NCI-H345 (cell line): ENCODE measurements at places on chromosomes 2 and 18.
A peak's percentile ranks its signal among the peaks of the same experiment; 100 is the strongest.

- DNase-seq: no peak
Measured at GRCh38 chr2:113895301-113895700, 5.4 kb downstream of the ACTR3 start.

DNA sequence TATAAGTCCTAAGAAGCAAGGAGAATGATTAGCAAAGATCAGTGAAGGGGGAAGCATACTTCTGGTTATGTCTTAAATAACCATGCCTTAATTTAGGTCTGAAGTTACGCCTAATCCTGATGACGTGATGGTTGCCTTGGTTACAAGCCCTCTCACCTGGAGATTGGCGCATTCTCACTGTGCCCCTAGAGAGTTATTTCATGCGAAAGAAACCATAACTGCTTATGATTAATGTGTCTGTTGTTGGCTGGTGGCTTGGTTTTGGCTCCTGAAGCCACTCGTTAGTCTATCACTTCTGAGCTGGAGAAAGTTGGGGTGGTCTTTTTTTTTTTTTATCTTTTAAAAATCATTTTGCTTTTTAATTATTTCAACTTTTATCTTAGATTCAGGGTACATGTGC lies 47.0 kb downstream of the TNFRSF11A start:
- peak; percentile 21 for DNase-seq

- no peak for DNase-seq
Measured at GRCh38 chr18:11464129-11464528, 145.3 kb upstream of the SLC35G4 start.

DNA sequence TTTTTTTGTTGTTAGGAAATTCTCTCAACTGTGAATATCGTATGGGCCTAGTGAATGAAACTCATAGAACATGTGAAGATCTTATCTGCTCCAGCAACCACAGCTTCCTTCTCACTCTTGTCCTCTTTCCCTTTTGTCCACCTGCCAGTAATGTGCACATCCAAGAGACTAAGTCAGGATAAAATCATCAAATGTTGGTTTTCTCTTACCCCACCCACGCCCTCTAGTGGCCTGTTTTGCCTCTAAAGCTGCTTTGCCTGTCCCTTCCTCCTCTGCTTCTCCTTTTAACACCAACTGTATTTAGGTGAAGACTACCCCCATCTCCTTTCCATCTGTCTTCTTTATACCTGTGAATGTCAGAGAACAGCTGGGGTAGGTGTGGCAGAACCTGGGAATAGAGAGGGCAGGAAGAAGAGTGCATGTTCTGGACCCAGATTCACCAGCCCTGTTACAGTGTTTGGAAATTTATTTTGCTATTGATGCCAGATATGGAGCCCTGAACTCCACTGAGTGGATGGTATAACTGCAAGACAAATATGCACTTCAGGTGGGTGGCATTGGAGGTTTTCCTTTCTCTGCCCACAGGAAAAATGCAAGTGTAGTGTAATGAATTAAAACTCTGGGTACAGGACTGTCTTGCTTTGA lies 8.4 kb upstream of the MGAT5 start:
- DNase-seq: peak; percentile 56

GRCh38 chr2:115214050-115214449 lies 771.6 kb downstream of the DPP10 start:
- DNase-seq: no peak

DNA sequence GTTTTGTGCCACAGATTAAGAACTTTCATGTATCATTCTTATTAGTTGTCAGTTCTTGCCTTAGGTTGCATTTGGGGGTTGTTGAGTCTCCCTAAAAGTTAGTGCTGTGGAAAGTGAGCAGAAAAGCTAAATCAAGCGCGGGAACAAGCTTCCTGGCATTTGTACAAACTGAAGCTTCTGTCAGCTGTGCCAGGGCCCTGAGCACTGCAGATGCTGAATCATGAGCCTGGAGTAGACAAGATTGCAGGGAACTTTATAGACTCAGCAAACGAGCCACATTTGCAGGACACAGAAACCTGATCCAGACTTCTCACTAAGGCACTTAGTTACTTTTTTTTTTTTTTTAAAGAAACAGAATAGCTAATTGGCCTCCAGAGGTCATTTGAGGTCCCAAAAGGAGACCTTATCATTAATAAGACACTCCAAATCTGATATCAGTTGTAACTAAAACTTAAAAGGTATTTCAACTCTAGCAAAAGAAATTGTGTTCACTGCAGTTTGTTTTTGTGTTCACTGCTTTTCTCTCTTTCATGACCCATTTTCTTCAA lies 88.7 kb downstream of the ADAM23 start:
- no peak for DNase-seq

- DNase-seq: no peak
Measured at GRCh38 chr2:26068602-26069298, 34.9 kb downstream of the RAB10 start.

GRCh38 chr2:169221745-169222369 lies 140.5 kb downstream of the LRP2 start:
- peak; percentile 25 for DNase-seq

- DNase-seq: peak; percentile 66
Measured at GRCh38 chr2:221104361-221104811, 467.7 kb downstream of the EPHA4 start.

DNA sequence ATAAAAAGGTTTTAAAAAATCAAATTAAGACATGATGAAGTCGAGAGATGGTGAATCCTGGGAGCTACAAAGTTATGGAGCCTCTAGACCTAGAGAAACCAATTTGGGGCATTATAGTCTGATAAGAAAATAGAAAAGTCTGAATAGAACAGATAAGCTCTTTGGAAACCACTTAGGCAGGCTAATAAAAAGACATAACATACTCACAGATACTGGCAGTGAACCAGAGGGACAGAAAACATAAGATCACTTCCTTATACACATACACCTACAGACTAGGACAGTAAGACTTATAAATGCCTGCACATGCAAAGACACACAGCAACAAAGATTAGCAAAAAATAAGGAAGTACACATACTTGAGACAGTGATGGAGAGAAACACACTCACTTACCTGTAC lies 20.0 kb downstream of the SMC6 start:
- no peak for DNase-seq

- DNase-seq: no peak
Measured at GRCh38 chr18:2625217-2625616, 30.3 kb upstream of the SMCHD1 start.

GRCh38 chr2:218482651-218483050 lies 63.7 kb downstream of the VIL1 start:
- DNase-seq: no peak

- no peak for DNase-seq
Measured at GRCh38 chr2:96146153-96146880, 1.1 kb upstream of the DUSP2 start.

DNA sequence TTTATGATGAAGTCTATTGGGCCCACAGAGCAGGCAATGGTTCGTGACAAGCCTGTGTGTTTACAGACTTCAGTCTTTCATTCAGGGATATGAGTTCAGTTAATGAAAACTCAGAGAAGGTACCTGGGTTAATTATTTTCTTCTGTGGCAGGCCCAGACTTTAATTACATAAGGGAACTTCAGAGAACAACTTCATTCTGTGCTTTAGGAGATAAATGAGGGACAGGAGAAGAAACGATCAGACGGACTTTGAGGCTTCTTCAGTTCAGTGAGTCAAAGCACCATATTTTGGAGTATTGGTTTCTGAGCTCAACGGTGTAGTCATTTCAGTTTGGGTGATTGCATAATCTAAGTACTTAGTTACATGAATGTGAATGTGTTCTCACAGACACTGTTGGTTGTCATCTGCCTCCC lies 203.0 kb upstream of the KCNJ3 start:
- DNase-seq: no peak

GRCh38 chr2:143480601-143481236 lies 351.5 kb downstream of the ARHGAP15 start:
- DNase-seq: no peak

GRCh38 chr2:6927186-6927585 lies 10.0 kb downstream of the RNF144A start:
- DNase-seq: no peak

GRCh38 chr2:162480067-162480466 lies 136.1 kb downstream of the GCA start:
- DNase-seq: no peak
